Nucleus accumbens (tissue), 56 donors: ENCODE measurements at places on chromosomes 11 and 22.

DNA sequence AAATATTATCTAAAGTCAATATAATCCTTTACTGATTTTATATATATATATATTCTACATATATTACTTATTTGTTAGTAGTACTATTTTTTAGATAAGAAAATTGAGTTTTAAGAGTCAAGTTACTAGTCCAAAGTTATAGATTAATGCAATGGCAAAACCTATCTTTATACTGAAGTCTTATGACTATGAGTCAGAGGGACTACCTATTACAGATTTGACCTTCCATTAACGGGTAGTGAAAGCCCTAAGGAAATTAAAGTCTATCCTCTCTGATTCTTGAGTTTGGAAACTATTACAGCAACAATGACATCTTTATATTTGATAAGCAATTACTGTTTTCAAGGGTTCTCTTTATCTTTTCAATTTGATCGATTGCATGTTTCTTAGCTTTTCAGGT, 315.8 kb downstream of the CASP12 start:
- DNase-seq, result no peak

GRCh38 chr22:31340360-31340759, 5.8 kb downstream of the PATZ1 start:
- no peak for DNase-seq

DNA sequence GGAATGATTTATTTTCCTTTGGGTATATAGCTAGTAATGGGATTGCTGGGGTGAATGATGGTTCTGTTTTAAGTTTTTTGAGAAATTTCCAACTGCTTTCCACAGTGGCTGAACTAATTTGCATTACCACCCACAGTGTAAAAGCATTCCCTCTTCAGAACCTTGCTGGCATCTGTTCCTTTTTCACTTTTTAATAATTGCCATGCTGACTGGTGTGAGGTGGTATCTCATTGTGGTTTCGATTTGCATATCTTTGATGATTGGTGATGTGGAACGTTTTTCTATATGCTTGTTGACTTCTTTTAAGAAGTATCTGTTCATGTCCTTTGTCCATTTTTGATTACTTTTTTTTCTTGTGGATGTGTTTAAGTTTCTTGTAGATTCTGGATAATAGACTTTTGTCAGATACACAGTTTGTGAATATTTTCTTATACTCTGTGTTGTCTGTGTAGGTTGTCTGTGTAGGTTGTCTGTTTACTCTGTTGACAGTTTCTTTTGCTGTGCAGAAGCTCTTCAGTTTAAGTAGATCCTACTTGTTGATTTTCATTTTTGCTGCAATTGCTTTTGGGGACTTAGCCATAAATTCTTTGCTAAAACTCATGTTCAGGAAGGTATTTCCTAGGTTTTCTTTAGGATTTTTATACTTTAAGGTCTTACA, 291.8 kb upstream of the DDI1 start:
- no peak for DNase-seq

- DNase-seq, result no peak
These were observed 21.5 kb upstream of the ETS1 start for GRCh38 chr11:128608746-128609407.

GRCh38 chr11:61480994-61481335, 27.6 kb upstream of the LRRC10B start:
- DNase-seq, result peak; percentile 23

- no peak for DNase-seq
These were observed 1.5 kb downstream of the ME3 start for GRCh38 chr11:86670911-86671310.

DNA sequence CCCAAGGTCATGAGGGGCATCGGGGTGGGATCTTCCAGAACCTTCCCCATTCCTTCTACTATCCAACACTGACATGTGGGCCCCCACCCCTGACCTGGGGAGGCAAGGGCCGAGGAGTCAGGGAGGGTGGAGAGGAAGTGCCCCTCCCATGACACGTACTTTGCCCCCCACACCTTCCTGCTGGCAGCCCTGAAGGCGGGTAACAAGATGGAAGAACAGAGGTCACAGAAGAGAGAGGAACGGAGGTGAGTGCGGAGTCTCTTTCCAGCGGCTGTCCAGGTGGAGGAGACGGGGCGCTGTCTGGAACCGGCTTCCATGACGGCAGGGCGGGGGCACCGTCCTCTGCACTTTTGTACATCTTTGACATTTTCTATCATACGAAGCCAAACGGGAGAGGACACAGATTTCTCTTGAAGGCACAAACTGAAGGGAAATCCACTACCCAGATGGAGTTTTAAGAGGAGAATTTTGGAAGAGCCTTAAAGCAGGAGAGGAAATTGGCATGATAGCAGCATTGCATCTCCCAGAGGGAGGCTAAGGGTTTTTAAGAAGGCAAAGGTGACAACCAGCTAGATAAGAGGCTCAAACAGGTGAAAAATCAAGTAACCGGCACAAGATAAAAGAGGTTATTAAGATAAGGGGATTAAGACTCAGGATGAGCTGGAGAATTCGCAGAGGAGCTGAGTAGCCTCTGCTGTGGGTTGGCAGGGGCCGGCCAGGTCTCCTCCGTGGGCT, 16.7 kb downstream of the OSBPL5 start:
- DNase-seq, result no peak

DNA sequence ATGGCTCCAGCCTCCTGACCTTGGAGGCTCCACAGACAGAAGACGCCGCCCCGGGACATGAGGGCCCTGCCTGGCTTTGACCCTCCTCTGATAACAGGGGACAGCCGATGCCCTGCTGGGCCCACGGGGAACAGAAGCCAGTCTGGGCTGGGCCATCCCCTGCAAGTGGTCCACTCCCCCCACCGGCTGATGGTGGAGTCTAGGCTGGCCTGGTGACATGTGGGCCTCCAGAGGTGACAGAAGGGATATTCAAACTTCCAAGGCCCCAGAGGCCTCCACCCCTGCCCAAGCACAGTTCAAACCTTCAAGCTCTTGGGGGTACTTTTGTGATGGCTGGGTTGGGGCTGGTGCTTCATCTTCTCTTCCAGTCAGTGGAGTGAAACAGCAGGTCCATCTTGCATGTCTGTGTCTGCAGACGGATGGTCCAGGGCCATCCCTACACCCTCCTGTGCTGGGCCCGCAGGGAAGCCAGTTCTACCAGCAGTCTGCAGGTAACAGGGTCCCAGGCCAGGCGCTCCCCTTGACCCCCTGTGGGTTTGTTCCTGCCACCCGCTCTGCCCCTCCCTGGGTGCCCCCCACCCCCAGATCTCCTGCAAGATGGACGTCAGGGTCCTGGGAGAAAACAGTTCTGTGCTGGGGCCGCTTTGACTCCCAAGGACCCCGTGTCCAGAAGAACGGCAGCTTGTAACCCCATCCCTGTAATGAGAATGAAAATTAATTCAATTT, 929.9 kb downstream of the BRD1 start:
- DNase-seq, result no peak

DNA sequence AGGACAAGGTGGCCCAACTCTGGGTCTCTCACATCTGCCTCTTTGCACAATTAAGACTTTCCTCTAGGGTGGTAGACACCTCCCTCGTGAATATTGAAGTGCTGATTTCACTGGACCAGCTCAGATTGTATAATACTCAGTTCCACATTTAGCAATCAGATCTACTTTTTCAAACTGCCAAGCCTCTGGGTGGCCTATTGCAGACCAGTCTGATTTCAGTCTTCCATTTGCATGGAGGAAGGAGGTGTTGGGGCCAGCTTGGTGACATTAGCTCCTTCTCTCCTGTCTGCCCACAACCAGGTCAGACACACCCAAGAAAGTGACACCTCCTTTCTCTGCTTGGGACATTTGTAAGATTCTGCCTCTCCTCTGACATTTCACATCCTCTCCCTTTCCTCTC, 78.2 kb downstream of the PPFIBP2 start:
- no peak for DNase-seq

DNA sequence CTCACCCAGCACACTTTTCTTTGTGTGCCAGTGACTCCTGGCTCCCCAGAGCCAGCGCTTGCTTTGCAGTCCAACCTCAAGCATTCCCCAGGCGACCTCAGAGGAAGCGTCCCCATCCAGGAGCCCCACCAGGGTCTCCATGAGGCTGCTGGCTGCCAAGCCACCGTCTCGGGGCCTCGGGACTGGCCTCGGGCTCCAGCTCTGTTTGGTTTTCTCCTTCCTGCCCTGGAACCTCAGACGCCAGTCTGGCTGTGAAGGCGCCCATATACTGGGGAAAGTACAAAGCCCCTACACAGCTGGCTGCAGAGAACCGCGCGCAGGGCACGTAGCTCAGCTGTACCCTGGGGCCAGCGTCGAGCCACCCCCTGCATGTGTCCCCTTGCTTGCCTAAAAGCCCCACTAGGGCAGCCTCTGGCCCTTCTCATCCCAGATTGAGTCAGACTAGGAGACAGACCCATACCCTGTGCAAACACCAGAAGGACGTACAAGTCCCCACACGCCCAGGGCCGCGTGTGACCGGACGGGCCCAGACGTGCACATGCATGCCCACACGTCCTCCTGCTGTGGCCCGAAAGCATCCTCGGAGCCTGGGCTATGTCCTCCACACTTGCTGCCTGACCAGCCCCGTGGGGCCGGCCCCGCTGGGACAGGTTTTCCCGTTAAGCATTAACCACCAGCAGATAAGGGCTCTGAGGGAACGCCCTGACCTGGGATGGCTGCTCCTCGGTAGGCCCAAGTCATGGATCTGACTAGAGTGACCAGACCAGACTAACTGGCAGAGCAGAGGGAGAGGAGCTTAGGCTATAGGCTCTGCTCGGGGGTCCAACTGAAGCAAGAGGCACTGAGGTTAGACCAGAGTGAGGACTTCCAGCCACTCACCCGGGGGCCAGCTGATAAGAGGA, 4.2 kb upstream of the SYT8 start:
- no peak for DNase-seq

DNA sequence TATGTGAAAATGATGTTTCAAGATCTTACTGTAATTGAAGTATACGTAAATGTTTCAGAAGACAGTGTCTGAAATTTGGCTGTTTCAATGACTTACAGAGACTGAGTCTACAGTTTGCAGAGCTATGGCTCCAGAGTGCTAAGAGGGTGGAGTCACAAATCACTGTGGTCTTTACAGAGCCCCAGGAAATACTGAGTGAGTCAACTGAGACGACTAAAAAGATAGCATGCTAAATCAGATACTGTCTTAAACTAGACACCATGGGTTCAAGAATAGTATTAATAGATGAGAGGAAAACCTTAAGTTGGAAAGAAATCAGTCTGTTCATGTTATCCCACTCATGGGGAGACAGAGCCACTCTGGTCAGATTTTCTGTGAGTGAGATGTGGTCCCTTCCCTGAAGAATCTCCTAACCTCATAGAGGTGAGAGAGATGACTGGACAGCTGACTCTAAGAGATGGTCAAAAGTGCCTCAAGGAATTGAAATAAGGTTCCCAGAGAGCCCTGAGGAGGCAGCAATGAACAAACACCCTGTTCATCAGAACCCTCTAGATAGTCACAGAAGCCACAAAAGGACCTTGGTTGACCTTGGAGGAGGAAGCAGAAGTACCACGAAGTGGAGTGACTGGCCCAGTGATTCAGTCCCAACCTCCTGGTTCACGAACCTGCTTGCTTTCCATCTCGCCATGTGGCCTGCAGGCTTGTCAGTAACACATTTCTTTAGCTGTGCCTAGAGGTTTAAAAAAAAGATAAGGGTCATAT, 30.2 kb downstream of the C11orf91 start:
- no peak for DNase-seq

DNA sequence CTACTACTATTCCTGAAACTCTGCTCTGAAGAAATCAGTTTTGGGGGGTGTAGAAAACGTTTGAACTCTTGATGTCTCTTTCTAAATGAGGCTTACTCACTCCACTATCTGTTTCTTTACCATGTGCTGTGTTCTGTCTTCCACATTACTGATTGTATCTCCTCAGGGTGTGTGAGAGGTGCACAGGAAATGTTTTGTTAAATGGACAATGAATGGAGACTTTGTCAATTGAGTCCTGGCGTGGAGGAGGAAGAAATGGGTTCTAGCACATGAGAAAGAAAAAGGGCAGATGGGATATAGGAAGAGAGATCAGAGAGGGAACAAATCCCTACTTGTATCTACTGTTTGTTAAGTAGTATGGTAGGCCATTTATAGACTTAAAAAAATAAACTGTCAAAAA, 577.1 kb upstream of the CCDC90B start:
- DNase-seq, result no peak

GRCh38 chr11:70399681-70400112, 1.4 kb downstream of the CTTN start:
- DNase-seq, result peak; percentile 51

GRCh38 chr11:122045181-122045586, 70.8 kb downstream of the BLID start:
- DNase-seq, result no peak

GRCh38 chr22:37326726-37327125, 44.4 kb downstream of the CYTH4 start:
- DNase-seq, result no peak

- no peak for DNase-seq
These were observed 58.3 kb upstream of the VSTM5 start for GRCh38 chr11:93908689-93909088.

DNA sequence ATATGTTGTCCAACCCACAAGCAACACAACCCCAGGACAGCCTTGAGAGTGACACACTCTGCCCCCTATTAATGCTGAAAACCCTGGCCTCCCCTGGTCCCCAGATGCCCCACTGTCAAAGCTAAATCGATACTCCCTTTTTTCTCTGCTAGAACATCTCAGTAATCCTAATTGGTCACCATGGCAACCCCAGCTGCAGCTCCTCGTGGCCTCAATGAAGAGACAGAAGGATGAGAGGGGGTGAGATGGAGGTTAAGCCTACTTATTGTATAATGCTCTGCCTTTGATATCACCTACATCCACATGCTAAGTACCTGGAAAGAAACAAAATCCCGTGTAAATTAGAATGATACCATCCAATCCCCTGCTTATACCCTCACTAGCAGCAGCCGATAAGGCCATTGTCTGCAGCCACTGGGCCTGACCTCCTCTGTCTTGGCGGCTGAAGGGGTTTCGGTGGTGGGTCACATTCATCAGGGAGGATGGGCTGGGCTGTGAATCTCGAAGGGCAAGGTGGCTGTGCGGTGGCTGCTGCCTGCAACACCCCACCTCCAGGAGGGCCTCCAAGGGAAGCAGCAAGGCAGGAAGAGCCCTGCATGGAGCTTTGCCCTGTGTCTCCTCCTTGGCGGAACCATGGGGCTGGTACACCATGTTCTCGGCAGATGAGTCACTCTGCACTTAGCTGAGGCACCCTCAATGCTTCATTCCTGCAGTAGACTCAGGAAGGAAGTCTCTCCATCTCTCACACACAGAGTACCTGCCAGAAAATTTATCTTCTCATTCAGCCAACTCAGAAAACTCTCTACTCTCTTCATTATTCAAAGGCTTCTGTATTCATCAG, 399.5 kb downstream of the BUD13 start:
- peak; percentile 65 for DNase-seq
